Stimulated activated CD4-positive, alpha-beta T cell treated with anti-CD3 and anti-CD28 coated beads, Interleukin-4, amount 100 ng/mL, for 1 hour (primary cell): ENCODE measurements at places on chromosomes 7 and 10.

- no peak for DNase-seq
Measured at GRCh38 chr10:97810446-97810845, 38.6 kb upstream of the SFRP5 start.

GRCh38 chr10:92969151-92969550 is 91.4 kb upstream of the CYP26C1 start:
- DNase-seq: no peak

DNA sequence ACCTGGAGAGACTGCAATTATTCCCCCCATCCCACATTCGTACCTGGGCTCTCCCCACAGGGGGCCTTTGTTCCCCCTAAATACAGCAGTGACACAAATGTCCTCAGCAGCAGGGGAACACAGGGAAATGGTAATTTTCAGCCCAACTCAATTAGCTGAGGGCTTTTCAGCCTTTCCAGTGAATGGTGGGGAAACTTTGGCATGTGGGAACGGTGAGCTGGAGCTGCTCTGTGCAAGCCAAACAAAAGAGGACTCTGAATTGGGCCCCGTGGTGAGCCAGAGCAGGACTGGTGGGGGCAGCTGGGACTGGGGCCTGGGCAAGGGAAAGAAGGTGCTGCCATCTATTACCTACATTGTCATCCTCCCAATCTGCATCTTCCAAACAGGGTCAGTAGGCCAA is 51.0 kb downstream of the FBXW4 start:
- no peak for DNase-seq

- DNase-seq: no peak
Measured at GRCh38 chr10:36017137-36017536, 375.0 kb upstream of the FZD8 start.

- peak; percentile 85 for DNase-seq
Measured at GRCh38 chr10:30783939-30784501, 154.5 kb upstream of the LYZL2 start.

DNA sequence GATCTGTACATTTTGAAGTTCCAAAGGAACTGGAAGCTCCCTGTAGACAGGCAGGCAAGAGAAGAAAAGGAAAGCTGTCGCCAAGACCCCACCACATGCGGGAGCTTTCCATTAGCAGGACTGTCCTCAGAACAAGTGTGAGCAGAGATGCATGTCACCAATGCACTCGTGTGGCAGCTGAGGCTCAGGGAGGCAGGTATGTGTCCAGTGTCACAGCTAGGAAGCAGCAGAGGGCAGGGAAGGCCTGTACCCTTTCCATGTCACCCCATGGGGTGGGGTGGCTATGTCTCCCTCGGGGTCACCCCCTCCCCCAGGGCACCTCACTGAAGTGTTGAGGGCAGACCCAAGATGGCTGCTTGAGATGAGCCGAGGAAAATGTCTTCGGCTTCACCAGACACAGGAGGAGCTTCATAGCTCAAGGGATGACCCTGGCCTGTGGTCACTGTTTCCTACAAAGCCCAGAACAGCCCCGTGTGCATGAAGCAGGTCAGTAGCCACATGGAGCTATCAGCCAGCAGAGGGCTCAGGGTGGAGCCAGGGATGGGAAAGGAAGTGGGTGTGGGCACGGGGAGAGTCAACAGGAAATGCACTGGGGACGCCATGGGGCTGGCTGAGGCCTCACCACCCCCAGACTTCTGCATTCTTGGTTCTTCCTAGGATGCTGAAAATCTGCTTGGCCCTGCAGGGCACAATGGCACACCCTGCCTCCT is 96.6 kb downstream of the FAM53B start:
- peak; percentile 60 for DNase-seq
